ENCODE measurements at places on chromosomes 4 and X.

- peak; percentile 7 for DNase-seq
Measured at GRCh38 chr4:147220833-147221232, 260.1 kb upstream of the EDNRA start.

DNA sequence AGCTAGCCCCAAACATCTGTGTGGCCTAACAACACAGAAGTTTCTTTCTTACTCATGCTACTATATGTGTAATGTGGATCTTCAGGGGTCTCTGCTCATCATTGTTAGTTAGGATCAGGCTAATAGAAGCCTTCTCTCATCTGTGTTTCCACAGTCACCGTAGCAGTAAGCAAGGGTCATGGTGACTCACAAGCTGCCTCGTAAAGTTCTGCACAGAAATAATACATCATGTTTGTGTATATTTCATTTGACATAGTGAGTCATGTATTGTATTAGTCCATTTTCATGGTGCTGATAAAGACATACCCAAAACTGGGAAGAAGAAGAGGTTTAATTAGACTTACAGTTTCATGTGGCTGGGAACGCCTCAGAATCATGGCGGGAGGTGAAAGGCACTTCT is 38.7 kb downstream of the SLC4A4 start:
- DNase-seq = peak; percentile 61

GRCh38 chr4:179981161-179981560 is 2262.0 kb upstream of the TENM3 start:
- no peak for DNase-seq

- no peak for DNase-seq
Measured at GRCh38 chr4:88743696-88744095, 46.1 kb upstream of the NAP1L5 start.

DNA sequence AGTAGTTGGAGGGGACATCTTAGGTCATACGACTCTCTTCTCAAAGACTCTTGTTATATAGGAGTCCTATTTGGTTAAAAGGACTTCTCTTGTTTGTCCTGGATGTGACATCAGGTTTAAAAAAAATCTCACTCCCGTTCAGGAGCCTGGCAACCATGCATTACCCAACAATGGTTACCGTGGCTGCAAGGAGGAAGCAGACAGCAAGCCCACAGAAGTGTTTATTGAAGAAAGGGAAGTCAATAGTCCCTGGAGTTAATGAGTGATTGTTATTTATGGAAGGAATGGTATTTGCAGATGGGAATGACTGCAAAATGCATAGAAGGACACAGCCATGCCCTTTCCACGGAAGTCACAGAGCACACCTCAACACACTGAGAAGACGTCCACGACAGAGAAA is 75.9 kb upstream of the ENPP6 start:
- no peak for DNase-seq

DNA sequence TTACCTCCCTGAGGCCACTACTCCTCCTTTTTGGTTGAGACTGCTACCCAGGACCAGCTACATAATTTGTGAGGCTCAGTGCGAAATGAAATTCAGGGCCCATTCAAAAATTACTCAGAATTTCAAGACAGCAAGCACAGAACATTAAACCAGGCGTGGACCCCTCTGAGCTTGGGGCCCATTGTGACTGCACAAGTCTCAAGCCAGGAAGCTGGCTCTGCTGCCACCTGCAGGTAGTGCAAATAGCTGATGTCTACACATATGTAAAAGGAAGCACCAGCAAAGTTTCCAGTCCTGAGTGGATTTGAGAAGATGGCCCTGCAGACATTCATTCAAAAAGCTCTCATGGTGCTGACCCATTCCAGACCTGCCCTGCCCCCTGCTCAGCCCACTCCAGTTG is 213.4 kb upstream of the LNX1 start:
- peak; percentile 63 for DNase-seq

DNA sequence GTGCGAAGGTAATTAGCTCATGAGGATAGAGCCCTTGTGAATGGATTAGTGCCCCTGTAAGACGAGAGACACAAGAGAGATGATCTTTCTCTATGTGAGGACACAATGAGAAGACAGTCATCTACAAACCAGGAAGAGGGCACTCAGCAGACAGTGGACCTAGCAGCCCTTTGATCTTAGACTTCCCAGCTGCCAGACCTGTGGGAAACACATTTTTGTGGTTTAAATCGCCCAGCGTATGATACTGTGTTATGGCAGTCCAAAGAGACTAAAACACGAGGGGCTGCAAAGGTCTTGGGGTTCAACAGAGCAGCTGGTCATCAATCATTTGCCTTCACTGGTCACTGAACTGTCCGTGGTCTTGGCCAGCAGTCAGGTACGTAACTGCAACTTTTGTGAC is 9.2 kb upstream of the SYNPO2 start:
- DNase-seq = no peak

GRCh38 chr4:168509786-168510185 is 12.9 kb downstream of the PALLD start:
- DNase-seq = peak; percentile 65

DNA sequence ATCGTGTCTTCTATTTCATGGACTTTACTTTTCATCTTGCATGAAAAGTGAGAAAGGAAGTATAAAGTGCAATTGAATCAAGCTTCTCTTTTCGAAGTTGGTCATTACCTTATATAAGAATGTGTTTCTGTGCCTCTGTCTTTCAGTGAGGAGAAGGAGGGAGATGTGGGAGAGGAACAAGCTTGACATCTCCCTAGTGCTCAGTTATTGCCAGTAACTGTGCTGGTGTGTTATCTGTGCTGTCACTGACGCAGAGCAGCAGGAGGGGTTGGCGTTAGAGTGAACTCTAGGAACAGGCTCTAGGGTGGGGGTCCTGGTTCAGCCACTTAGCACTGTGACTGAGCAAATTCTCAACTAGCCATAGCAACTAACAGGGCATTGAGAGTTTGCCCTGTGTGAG is 34.0 kb upstream of the TBC1D9 start:
- DNase-seq = peak; percentile 1

DNA sequence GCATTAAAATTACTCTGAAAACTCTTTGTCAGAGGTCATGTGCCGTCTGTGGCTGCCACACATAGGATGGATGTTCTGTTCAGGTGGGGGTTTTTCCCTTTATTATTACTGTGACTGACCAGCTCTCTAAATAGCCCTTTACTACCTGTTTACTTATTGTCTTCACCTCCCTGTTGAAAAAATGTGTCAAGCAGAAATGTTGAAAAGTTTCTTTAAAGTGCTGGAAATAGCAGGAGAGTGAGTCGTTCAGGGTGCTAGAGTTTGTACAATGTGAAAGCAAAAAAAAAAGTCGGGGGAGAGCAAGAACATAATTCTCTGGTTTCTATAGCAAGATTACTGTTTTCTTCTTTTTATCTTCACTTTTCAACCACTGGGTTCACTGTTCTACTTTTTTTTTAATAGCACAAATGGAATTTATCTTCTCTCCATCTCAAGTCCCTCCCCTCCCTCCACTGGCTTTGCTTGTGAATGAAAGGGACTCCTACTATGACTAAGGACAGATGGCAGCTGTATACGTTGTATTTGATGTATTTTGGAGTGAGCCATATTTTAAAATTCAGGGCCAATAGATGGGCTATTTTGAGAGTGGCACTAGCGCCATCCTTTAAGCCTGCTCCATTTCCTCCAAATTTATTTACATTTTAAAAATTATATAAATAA is 33.3 kb downstream of the ARX start:
- DNase-seq = no peak

GRCh38 chrX:44060221-44060620 is 87.0 kb upstream of the NDP start:
- no peak for DNase-seq

All from epithelial cell of esophagus (primary cell).